Activated T-cell treated with anti-CD3 and anti-CD28 coated beads for 1 hour (primary cell): ENCODE measurements at places on chromosomes 11 and 22.

DNA sequence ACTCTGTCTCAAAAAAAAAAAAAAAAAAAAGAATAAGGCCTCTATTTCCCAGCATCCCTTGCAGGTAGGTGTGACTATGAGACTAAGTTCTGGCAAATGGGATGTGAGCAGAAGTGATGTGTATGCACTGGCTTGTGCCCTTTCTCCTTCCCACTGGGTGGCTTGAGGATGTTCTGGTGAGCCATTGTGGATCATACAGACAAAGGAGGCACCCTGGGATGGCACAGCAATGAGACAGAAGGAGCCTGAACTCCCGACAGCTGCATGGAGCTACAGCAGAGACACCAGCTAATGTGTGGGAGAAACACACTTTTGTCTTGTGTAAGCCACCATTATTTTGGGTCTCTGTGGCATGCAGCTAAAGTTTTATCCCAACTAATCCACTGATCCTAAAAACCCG, 10.6 kb upstream of the SORL1 start:
- DNase-seq: no peak

DNA sequence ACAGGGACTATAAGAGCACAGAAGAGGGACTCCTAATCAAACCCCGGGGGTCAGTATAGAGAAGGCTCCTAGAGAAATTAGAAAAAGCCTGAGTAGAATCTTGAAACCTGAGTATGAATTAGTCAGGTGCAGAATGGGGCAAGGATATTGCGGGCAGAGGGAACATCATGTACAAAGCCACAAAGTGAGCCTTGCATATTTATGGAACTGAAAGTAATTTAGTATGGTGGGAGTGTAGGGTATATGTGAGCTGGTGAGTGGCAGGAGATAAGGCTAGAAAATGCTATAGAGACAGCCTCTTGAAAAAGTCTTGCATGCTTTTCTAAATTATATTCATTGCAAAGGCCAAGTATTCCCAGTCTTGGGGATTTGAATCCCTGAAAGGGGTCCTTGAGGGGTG, 93.7 kb downstream of the STIM1 start:
- no peak for DNase-seq

GRCh38 chr11:67303835-67304411, 593 bp downstream of the SSH3 start:
- DNase-seq: no peak

DNA sequence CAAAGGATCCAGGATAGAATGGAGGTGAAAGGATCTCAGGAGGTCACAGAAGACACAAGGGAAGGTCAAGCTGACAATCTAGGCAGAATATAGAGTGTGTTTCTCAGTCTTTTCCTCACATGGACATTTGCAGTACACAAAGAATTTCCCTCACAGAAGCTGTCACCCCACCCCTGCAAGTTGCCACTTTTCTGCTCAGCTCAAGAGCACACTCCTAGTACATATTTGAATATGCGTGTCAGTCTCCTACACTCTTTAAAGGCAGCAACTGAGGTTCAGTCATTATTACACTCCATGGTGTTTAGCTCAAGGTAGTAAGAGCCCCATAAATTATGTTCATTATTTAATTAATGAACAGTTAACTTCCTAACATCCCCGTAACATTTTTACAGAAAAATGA, 59.1 kb downstream of the ETS1 start:
- DNase-seq: no peak

GRCh38 chr22:30315962-30316576, 10.7 kb downstream of the TBC1D10A start:
- no peak for DNase-seq

GRCh38 chr11:1854132-1854948, 1.5 kb downstream of the LSP1 start:
- no peak for DNase-seq

DNA sequence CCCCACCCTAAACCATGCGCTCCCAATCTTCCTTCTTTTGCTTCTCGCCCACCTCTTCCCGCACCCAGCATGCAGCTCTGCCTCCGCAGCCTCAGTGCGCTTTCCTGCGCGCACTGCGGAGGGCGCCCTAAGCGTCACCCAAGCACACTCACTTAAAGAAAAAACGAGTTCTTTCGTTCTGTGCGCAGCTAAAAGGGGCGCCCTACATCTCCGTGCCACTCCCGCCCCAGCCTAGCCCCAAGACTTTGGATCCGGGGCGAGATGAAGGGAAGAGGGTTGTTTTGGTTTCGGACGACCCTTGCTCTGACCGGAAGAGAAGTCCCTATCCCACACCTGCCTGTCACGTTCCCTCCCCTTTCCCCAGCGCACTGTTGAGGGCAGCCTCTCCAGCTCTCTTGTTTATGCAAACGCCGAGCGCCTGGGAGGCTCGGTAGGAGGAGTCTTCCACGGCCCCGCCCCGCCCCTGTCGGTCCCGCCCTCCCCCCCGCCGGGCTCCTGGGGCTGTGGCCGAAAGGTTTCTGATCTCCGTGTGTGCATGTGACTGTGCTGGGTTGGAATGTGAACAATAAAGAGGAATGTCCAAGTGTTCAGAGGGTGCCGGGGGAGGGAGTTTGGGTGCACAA, 5.3 kb downstream of the VSIG2 start:
- DNase-seq: peak; percentile 68

DNA sequence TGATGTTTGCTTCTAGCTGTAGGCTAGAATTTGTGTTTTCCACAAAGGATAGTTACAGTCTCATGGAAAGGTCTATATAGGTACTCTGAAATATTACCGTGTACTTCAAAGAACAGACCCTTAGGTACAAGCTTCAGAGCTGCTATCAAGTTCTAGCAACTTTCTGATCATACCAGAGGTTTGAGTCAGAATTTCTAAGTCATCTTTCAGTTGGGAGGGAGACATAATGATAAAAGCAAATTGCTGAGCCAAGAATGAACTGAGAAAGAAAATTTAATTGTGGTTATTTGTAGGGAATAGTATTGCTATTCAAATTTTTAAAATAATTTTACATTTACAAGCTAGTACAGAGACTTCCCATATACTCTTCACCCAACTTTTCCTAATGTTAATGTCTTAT, 19.9 kb upstream of the ME3 start:
- no peak for DNase-seq

DNA sequence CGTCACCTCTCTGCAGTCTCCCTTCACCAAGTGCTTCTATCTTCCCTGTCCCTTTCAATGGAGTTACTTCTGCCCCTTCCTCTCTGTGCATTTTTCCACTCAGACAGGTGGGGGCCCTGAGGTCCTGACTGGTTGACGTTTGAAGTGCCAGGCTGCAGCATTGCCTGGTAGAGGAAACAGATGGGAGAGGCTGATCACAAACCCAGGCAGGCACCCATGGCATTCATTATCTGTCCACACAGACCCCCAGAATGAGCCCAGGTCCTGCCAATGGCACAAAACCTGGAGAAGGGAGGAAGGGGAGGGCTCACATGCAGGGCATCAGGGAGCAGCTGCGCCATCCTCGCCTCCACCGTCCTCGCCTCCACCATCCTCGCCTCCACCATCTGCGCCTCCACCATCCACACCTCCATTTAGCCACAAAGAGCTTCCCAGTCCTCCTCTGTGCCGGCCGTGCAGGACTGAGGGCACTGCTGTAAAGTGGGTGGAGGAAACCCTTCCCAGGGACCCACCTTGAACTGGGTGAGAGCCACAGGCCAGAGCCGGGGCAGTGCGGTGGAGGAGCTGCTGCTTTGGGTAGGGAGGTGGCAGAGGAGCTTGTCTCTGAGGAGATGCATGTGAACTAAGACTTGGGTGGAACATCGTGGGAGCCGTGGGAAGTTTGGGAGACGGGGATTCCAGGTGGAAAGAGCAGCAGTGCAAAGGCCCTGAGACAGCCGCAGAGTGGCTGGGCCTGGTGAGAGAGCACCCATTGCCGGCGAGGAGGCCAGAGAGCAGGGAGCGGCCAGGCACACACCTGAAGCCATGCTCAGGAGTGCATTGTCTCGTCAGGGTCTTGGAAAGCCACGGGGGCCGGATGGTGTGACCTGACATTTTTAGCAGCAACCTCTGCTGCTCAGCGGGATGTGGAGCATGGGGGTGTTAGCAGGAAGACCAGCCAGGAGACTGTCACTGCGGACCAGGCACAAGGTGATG, 145.1 kb downstream of the TBC1D22A start:
- no peak for DNase-seq

DNA sequence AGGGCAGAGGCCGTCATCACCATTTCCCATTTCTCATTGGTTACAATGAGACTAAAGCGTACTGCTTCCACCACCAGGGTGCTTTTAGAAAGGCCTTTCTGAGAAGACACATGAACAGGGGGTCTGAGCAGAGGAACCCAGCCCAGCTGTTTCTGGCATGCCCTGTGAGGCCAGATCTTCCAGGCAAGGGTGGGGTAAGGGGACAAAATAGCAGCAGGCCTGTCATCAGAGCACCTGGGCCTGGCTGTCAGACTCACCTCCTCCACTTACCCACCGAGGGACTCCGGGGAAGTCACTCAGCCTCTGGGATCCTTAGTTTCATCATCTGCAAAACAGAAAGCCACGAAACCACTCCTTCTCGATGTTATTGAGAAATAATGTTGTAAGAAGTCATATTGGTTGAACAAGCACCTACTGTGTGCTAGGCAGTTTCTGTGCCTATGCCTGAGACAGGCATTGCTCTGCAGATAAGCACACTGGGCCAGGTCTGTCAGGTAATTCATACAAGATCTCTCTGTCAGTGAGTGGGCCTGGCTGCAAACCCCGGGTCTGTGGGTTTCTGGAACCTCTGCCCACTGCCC, 8.8 kb upstream of the WNT11 start:
- no peak for DNase-seq

GRCh38 chr11:113956986-113957385, 17.9 kb upstream of the HTR3A start:
- no peak for DNase-seq
